ENCODE measurements at places on chromosomes 4 and X. TPM values are rescaled to one million over a fixed set of nuclear protein-coding genes. Genes with fewer than 3 reads are reported as not detected.

KLHL4 gene
- polyA plus RNA-seq, result 0.17 TPM

MAGEA9 gene
- not detected for polyA plus RNA-seq

TRIM75 gene
- polyA plus RNA-seq, result not detected

TBL1X gene
- 8.0 TPM for polyA plus RNA-seq

GDPD2 gene
- polyA plus RNA-seq, result 0.01 TPM

DCAF12L2 gene
- polyA plus RNA-seq, result 0.07 TPM
